ENCODE measurements at places on chromosomes 2 and 18.

DNA sequence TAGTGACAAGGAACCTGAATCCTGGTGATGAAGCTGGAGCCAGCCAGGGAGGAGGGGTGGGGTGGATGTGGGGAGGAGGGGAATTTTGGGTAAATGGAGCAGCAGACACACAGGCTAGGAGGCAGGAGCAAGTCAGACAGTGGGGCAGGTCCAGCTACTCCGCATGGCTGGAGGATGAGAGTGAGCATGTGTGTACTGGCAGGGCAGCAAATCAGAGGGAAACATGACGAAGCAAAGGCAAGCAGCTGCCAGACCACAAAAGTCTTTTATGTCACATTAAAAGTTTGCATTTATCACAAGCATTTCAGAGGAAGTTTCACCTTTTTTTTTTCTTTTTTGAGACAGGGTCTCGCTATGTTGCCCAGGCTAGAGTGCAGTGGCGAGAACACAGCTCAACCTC is 11.9 kb upstream of the KIDINS220 start:
- DNase-seq, result no peak

GRCh38 chr18:63505566-63506335 is 29.0 kb downstream of the SERPINB5 start:
- DNase-seq, result no peak

GRCh38 chr18:9673296-9674251 is 34.5 kb upstream of the RAB31 start:
- no peak for DNase-seq

DNA sequence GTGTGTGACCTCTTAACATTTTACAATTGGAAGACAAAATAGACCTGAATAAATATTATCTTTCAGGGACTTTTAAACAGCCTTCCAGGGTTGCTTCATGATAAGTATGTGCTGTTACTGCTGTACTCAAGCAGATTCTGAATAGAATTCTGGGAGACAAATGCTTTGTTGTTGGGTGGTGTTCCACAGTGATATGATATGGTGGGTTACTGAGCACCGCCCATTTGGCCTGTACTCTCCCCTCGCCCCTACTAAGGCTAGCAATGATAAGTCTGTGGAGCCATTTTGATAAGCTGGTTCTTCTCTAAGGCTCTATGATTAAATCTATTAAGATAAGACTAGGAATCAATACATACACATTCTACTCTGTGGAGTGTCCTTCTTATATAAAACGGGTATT is 89.8 kb upstream of the ITGA4 start:
- no peak for DNase-seq

- no peak for DNase-seq
Observed at GRCh38 chr2:152924722-152925121, 206.3 kb downstream of the ARL6IP6 start.

GRCh38 chr18:57951999-57952774 is 91.8 kb upstream of the NEDD4L start:
- no peak for DNase-seq

- peak; percentile 58 for DNase-seq
Observed at GRCh38 chr2:124804014-124804940, 779.2 kb downstream of the CNTNAP5 start.

DNA sequence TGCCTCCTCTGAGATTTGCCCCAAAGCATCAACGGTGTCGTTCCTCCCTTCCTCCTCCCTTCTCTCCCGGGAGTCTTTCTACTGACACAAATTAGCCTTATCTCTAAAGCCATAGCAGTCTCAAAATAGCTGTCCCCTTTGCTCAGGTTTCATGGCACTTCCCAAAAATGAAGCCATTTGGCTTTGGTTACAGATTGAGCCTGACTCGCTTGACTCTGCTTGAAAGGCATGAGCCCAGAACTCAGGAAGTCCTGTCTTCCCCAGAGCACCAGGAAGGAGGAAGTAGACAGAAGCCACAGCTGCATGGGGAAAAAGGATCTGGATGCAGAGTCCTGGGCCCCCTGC is 234.4 kb upstream of the RGPD4 start:
- no peak for DNase-seq

DNA sequence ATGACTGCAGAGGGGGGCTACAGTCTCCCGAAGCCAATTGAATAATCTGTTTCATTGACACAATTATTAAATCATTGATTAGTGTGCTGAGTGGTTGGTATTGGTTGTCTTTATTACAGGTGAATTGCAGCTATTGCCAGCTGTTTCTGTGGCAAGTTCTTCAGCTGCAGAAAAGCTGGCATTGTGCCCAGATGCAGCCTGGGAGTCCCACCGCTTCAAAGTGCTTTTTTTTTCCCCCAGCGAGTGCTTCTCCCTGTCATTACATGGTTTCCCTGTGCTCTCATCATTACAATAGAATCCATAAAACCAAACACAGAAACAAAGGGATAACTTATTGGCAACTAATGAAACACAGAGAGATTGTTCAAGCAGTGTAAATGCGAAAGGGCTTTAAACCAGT is 164.7 kb downstream of the GRB14 start:
- DNase-seq, result no peak

DNA sequence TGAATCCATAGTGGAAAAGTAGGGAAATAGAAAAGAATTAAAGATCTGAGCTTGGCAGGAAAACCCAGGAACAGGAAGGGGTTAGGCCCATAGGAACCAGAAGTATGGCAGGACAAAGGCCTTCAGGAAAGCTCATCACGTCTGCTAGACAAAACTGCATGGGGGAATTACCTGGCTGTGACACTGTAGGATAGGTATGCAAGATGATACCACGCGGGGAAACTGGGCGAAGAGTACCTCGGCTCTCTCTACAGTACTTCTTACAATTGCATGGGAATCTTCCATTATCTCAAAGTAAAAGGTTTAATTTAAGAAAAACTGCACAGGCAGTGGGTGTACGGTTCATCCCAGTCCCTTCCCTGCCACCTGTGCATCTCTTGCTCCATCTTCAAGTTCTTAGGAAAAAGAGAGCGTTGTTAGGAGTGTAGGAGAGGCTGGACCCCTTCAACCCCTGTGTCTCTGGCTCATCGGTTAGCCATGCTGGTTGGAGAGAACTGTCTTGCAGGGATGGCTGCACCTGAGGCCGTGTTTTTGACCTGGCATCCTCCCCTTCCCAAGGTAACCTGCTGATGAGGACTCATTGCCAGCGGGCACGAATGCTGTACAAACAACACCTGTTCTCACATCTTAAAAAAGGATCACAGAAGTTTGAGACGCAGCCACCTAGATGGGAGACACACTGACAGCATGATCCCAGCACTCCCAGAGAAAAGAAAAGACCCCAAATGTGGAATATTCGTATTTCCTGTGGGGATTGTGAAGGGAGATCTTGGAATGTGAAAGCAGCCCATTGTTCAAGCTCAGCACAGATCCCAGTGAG is 120.5 kb upstream of the COPS8 start:
- DNase-seq, result no peak

- DNase-seq, result no peak
Observed at GRCh38 chr2:219149667-219150066, 10.9 kb downstream of the NHEJ1 start.

- DNase-seq, result no peak
Observed at GRCh38 chr2:120949027-120949956, 213.6 kb downstream of the GLI2 start.

- DNase-seq, result no peak
Observed at GRCh38 chr2:7043690-7044089, 126.5 kb downstream of the RNF144A start.

- no peak for DNase-seq
Observed at GRCh38 chr2:95348609-95349567, 51.7 kb downstream of the KCNIP3 start.

- no peak for DNase-seq
Observed at GRCh38 chr2:175852879-175853615, 149.0 kb downstream of the LNPK start.

GRCh38 chr2:17620280-17620679 is 79.8 kb downstream of the VSNL1 start:
- DNase-seq, result no peak
